SK-N-SH treated with all-trans-retinoic acid at 6 μM for 48 hours (cell line): ENCODE measurements at places on chromosomes 7 and 10.

- no peak for ATAC-seq
Observed at GRCh38 chr10:93397020-93397419, 85.1 kb downstream of the MYOF start.

GRCh38 chr7:70014472-70015177 is 416.4 kb downstream of the AUTS2 start:
- no peak for ATAC-seq

GRCh38 chr10:79101560-79102497 is 33.1 kb downstream of the ZMIZ1 start:
- ATAC-seq, result peak; percentile 14; the same call in 2 of the 3 replicates

GRCh38 chr10:133022776-133023100 is 65.0 kb upstream of the ADGRA1 start:
- ATAC-seq, result no peak

GRCh38 chr7:18778594-18778993 is 283.0 kb downstream of the HDAC9 start:
- ATAC-seq, result no peak; the same call in 1 of the 3 replicates

GRCh38 chr7:713488-714230 is 12.8 kb upstream of the DNAAF5 start:
- ATAC-seq, result peak; percentile 7; the same call in 1 of the 3 replicates

DNA sequence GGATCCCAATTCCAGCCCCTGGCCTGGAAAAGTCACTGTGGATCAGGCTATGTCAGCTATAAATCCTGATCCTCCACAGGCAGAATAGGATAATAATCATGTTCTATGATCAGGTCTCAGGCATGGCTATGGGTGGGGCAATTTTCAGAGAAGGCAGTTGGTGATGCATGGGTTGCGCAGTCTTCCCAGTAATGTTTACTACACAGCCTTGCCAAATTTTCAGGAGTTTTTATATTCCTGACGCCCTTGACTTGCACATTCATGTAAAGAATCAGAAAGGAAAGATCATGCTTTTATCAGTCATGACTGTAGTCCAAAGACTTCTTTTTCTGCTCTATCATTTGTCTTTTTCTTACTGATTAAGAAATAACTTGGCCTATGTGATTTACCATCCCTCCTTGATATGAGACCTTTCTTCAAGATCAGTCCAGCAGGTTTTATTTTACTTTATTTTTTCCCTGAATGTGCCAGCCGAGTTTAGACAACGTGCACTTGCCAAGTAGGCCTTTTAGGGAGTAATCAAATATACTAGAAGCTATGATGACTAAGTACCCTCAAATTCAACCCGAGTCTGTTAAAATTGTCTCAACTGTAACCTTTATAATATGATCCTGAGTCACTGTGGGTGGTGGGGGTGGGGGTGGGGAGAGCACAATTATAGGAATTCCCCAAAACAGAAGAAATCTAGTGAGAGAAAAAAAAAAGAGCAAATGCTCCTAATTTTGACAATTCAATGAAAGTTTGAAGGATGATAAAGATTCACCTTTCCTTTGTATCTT is 31.9 kb downstream of the ARL4A start:
- peak; percentile 89 for ATAC-seq

- peak; percentile 99 for ATAC-seq
Observed at GRCh38 chr7:36128448-36129047, 24.5 kb upstream of the EEPD1 start.

DNA sequence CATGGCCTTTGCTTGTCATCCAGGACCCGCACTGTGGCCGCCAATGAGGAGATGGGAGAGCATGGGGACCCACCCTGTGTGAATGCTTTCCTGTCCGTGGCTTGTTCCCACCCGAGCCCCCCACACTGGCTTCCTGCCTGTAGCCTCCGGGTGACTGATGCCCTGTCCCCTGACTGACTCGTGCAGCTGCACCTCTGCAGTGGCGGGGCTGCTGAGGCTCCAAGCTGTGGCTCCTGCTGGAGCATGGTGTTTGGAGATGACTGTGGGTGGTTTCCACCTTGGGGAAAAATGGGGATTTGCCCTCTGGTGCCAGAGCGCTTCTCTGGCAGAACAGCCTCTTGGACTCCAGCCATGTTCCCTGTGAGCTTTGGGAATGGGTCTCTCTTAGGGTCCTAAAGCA is 2.1 kb downstream of the CAMK1D start:
- ATAC-seq, result no peak

DNA sequence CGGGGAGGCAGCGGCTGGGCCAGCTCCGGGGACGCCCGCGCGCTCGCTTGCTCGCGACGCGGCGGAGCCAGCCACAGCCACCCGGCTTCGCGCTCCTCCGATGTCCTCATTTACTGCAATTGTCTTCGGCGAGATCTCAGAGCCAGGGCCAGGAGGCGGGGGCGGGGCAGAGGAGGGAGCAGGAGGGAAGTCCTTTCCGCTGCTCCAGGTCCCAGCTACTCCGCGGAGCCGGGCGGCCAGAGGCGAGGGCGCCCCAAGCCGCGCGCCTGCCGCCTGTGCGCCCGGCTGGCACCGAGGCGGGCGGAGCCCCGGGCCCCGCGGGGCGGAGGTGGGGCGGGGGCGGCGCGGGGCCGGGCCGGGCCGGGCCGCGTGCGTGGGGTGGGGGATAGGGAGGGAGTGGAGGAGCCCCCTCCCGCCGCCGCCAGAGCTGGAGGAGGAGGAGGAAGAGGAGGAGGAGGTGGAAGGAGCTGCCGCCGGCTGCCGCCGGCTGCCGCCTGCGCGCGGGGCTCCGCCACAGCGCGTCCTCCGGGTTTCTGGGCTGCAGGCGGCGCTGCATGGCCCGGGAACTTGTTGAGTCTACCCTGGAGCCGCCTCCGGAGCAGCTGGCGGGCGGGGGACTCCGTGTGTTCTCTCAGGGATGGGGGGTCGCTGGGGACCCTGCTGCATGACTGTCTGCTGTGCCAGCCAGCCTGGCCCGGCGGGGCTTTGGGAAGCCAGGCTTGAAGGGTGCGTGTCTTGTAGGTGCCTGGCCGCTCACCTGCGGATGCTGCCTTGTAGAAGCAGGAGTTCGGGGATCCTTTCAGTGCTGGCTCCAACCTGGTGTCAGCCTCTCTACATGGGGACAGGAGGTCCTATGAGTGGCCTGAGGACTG is at the start of gene INSYN2A:
TSS of gene INSYN2A (minus strand) at position 310 of the 872 bp plus-strand sequence. CDS start 20,196 bp downstream, outside the sequence.
- ATAC-seq, result peak; percentile 56
